Foreskin keratinocyte (primary cell): ENCODE measurements at places on chromosomes 1 and 21.

- DNase-seq, result peak; percentile 74
Measured at GRCh38 chr1:58528518-58528917, 18.0 kb downstream of the OMA1 start.

- DNase-seq, result peak; percentile 16
Measured at GRCh38 chr21:37866027-37866426, 50.2 kb downstream of the KCNJ6 start.

- no peak for DNase-seq
Measured at GRCh38 chr1:1434131-1434823, 1.2 kb upstream of the VWA1 start.

- no peak for DNase-seq
Measured at GRCh38 chr1:243315893-243316292, 60.1 kb downstream of the SDCCAG8 start.

DNA sequence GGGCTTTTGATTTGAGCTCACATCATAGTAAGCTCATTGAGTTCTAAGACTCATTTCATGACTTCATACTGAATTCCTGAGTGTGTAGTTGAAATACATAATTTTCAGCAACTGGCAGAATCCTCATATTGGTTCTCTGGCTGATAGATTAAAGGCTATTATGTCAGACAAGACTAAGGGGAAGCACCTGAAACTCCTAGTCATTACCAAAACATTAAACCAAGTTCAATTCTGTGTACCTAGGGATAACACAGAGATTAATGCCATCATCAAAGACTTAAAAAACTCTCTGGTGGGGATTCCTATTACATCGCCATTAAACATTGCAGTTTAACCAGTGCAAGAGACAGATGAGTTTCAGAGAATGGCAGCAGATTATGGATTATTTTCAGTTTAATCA lies 339.1 kb downstream of the PTPRC start:
- no peak for DNase-seq

DNA sequence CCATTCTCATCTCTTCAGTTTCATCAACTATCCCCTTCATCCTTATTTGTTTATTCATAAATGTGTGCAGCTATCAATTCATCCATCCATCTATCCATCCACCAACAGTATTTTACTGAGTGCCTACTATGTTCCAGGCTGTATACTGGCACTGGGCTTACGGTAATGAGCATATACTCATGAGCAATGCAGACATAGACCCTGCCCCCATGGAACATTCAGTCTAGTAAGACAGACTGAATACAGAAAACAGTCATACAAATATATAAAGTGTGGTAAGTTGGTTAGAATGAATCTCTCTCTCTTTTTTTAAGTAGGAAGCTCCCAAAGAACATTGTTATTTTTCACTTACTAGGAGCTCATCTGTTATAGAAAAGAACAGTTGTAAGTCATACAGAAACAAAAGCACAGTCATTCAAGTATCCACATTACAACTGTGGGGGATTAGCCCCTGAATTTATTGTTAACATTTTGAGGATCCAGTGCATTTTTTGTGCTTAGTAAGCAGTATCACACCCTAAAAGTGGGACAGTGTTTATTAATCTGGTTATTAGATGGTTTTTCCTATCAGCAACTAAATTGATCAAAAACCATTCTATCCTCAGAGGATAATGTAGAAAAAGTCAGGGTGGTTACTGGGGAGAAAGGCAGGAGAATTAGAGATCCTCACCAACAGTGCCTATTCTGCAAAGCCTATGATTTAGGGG lies 3.6 kb downstream of the SLC16A4 start:
- DNase-seq, result no peak

DNA sequence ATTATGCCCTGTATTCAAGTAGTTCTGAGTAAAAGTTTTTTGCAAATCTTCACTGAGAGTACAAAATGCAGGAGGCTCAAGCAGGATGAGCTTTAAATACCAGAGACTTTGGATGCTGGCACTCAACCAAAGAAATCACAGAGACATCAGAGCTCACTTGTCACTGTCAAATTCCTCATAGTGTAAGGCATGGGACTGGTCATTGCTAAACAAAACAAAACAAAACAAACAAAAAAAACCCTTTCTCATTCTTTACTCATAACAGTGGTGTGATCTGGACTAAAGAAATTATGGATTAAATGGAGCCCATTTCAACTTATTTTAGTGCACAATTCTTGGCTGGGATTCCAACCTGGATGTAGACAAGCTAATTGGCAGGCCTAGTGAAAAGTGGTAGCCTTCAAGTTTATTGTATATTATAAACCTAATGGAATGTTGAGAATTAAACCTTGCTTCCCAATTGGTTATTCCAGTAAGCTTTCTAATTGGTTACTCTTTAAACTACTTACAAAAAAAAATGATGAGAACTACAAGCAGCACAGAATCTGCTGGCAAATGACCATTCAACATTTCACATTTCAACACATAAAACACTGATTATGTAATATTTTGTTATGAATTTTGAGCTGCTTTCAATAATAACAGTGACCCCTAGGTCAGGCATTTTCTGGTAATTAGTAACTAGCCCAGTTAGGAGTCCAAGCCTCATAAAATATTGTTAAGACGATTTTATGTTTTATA lies 30.6 kb upstream of the NEK7 start:
- DNase-seq, result no peak
